Activated naive CD8-positive, alpha-beta T cell treated with anti-CD3 and anti-CD28 coated beads, Interleukin-2, amount 10 ng/mL, durations not matched to agents 7 days and 5 days (primary cell): ENCODE measurements at places on chromosomes 13 and 19. TPM values are rescaled to one million over a fixed set of nuclear protein-coding genes. Genes with fewer than 3 reads are reported as not detected.

Gene KLF5
- total RNA-seq, result 6.4 TPM

Gene STXBP2
- total RNA-seq, result 170 TPM

Gene ZNF415
- 0.72 TPM for total RNA-seq

Gene C13orf42
- total RNA-seq, result not detected

Gene C5AR2
- total RNA-seq, result 0.85 TPM

Gene FEM1A
- 12.5 TPM for total RNA-seq

GRCh38 chr19:5024282-5024681 is 55.4 kb downstream of the KDM4B start:
- H3K36me3 ChIP-seq, result peaks cover 4% of the 10 kb centered on the region
- H3K27ac ChIP-seq, result no peak overlapping the region
- peaks cover under 1% of the 10 kb centered on the region for H3K4me1 ChIP-seq
- no peaks in the 10 kb centered on the region for H3K27me3 ChIP-seq
- no peak for DNase-seq

DNA sequence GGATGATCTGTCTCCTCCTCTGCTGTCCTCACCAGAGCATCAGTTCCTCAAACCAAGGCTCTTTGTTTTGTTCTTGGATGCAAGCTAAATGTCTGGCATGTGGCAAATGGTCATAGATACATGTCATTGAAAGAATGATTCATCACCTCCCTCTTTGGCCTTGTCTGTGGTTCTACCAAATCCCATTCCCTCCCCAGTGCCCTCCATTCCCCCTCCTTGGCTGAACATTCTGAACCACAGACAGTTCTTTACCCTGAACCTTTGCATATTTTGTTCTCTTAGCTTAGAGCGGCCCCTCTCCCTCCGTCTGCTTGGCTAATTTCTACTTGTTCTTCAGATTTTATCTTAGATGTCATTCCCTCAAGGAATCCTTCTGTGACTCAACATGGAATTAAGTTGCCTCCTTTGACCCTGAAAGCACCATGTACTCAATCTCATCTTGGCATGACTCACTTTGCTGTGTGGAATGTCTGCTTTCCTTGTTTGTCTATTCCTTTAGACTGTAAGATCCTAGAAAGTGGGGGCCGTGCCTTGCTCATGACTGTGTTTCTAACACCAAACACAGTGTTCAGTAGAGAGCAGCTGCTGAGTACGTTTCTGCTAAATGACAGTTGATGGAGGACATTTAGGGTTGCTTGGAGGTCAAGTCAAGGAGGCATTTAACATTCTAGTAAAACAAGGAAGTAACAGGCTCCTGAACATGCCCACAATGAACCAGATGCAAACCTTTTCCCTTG is 8.1 kb downstream of the ALOX5AP start:
- H3K4me1 ChIP-seq, result peaks cover 57% of the 10 kb centered on the region
- DNase-seq, result no peak
- H3K36me3 ChIP-seq, result peaks cover 44% of the 10 kb centered on the region
- H3K27ac ChIP-seq, result peak overlapping the region; percentile 27
- no peaks in the 10 kb centered on the region for H3K27me3 ChIP-seq

GRCh38 chr19:29395734-29396414 is 129.9 kb upstream of the VSTM2B start:
- no peak for DNase-seq
- no peaks in the 10 kb centered on the region for H3K36me3 ChIP-seq
- H3K27me3 ChIP-seq, result peaks cover 3% of the 10 kb centered on the region

GRCh38 chr19:46515879-46516350 is 20.2 kb upstream of the PNMA8B start:
- DNase-seq, result peak; percentile 36
- H3K36me3 ChIP-seq, result no peaks in the 10 kb centered on the region
- peaks cover 22% of the 10 kb centered on the region for H3K4me1 ChIP-seq
- no peak overlapping the region for H3K4me3 ChIP-seq
- H3K27me3 ChIP-seq, result peaks cover 15% of the 10 kb centered on the region

GRCh38 chr13:35857769-35858168 is 273.4 kb downstream of the DCLK1 start:
- no peaks in the 10 kb centered on the region for H3K4me1 ChIP-seq
- H3K36me3 ChIP-seq, result no peaks in the 10 kb centered on the region
- peaks cover 12% of the 10 kb centered on the region for H3K27me3 ChIP-seq
- H3K4me3 ChIP-seq, result no peak overlapping the region

DNA sequence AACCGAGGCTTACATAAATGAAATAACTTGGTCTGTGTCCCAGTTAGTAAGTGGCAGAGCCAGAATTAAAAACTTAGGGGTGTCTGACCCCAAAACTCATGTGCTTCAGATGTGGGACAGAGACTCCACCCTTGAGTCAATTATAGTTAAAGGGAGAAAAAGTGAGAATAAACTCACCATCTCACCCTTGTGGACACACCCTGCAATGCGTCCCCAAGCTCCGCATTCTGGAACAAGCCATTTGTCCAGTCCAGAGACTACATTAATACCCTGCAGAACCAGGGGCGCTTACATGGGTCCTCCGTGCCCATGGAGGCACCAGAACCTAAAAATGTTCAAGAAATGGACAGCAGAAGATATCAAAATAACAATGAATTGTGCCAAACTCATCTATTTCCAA is 207.0 kb upstream of the ZNF507 start:
- no peaks in the 10 kb centered on the region for H3K27me3 ChIP-seq
- H3K27ac ChIP-seq, result no peak overlapping the region
- no peak for DNase-seq

DNA sequence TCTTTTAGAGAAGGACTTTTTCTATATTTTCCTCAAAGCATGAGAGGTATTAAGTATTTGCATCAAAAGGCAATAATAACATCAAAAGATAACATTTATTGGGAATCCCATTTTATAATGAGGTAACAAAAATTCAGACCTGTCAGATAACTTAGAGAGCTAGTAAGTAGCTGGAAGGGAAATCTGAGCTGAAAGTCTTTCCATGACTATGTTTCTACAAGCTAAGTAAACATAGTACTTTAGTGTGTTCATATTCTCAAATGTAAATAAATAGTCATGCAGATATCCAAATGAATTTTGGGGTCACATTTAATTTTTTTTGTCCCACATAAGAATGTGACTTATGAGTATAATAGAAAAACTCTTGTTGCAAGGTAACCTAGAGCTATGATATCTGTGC is 87.3 kb upstream of the FBXL3 start:
- H3K27me3 ChIP-seq, result no peaks in the 10 kb centered on the region
- no peaks in the 10 kb centered on the region for H3K4me1 ChIP-seq
- H3K36me3 ChIP-seq, result peaks cover 60% of the 10 kb centered on the region
- H3K4me3 ChIP-seq, result no peak overlapping the region
- no peak overlapping the region for H3K27ac ChIP-seq

GRCh38 chr13:72383646-72384045 is 343.8 kb downstream of the MZT1 start:
- no peaks in the 10 kb centered on the region for H3K27me3 ChIP-seq
- no peaks in the 10 kb centered on the region for H3K36me3 ChIP-seq
- no peak for DNase-seq

- peak overlapping the region; percentile 79 for H3K27ac ChIP-seq
- peaks cover 51% of the 10 kb centered on the region for H3K4me1 ChIP-seq
- no peak for DNase-seq
- no peak overlapping the region for H3K4me3 ChIP-seq
- H3K27me3 ChIP-seq, result no peaks in the 10 kb centered on the region
- H3K36me3 ChIP-seq, result peaks cover 32% of the 10 kb centered on the region
Observed at GRCh38 chr19:41325640-41325946, 15.6 kb downstream of the CCDC97 start.

- H3K27me3 ChIP-seq, result peaks cover 15% of the 10 kb centered on the region
- no peak overlapping the region for H3K27ac ChIP-seq
- DNase-seq, result peak; percentile 30
- no peak overlapping the region for H3K4me3 ChIP-seq
- peaks cover 2% of the 10 kb centered on the region for H3K4me1 ChIP-seq
Observed at GRCh38 chr13:38872693-38873092, 117.9 kb downstream of the STOML3 start.

DNA sequence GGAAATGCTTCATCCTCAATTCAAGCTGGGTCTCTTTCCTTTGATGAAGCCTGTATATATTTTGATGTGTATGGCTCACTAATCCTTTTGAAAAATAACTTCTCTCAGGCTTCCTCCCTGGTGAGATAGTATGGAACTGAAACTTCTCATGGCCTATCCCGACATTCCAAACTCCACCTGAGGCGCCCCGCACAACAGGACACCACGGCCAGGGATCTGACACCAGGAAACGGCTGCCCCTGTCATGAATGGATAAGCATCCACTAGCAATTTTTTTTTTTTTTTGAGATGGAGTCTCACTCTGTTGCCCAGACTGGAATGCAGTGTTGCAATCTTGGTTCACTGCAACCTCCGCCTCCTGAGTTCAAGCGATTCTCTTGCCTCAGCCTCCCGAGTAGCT is 16.4 kb downstream of the SLC7A1 start:
- no peak for DNase-seq
- H3K27ac ChIP-seq, result peak overlapping the region; percentile 16
- no peaks in the 10 kb centered on the region for H3K27me3 ChIP-seq
- H3K4me3 ChIP-seq, result no peak overlapping the region
- H3K4me1 ChIP-seq, result peaks cover 19% of the 10 kb centered on the region

GRCh38 chr13:28440774-28441504 is 54.0 kb downstream of the FLT1 start:
- peaks cover 6% of the 10 kb centered on the region for H3K27me3 ChIP-seq
- DNase-seq, result no peak
- no peak overlapping the region for H3K4me3 ChIP-seq
- no peaks in the 10 kb centered on the region for H3K4me1 ChIP-seq
- no peak overlapping the region for H3K27ac ChIP-seq

DNA sequence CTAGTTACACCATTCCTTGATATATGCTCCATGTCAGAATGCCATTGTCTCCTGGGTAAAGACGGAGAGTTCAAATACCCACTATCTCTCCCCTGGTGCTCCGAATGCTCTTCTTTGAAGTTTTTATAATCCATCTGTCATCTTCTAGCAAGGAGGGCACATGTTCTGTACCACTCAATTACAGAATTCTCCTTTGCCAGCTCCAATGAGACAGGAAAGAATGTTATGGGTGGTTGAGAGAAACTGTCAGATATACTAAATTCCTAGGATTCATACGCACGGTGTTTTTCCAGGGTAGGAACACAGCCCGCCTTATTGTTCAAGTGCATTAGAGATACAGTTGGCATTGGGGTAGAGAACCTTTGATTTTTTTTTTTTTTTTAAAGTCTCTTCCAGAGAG is 118.0 kb upstream of the ZNF536 start:
- H3K27ac ChIP-seq, result no peak overlapping the region
- H3K4me1 ChIP-seq, result no peaks in the 10 kb centered on the region
- H3K36me3 ChIP-seq, result no peaks in the 10 kb centered on the region
- H3K4me3 ChIP-seq, result no peak overlapping the region
- H3K27me3 ChIP-seq, result peaks cover 46% of the 10 kb centered on the region
- no peak for DNase-seq

- H3K36me3 ChIP-seq, result peaks cover 19% of the 10 kb centered on the region
- H3K4me3 ChIP-seq, result no peak overlapping the region
- DNase-seq, result no peak
- H3K27ac ChIP-seq, result no peak overlapping the region
- peaks cover 26% of the 10 kb centered on the region for H3K4me1 ChIP-seq
- no peaks in the 10 kb centered on the region for H3K27me3 ChIP-seq
Observed at GRCh38 chr19:10450191-10450852, 30.0 kb downstream of the PDE4A start.

- H3K27ac ChIP-seq, result no peak overlapping the region
- no peaks in the 10 kb centered on the region for H3K36me3 ChIP-seq
- H3K4me3 ChIP-seq, result no peak overlapping the region
- H3K4me1 ChIP-seq, result no peaks in the 10 kb centered on the region
Observed at GRCh38 chr19:27887946-27888345, 1325.0 kb downstream of the UQCRFS1 start.

DNA sequence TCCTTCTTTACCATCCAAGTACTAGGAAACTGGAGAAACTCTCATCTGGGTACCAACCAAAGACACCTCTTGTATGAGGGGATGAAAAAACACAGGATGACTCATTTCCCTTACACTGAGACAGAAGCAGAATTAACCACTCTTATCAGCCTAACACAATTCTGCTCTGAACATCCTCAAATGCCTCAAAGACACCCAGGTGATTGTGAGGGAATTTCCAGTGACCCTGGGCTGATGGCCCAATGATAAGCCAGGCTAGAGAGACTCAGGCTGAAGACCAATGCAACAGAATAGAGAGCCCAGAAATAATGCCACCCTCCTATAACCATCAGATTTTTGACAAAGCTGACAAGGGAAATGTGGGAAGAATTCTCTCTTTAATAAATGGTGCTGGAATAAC is 7.0 kb downstream of the ZNF737 start:
- peaks cover 3% of the 10 kb centered on the region for H3K4me1 ChIP-seq
- H3K27me3 ChIP-seq, result no peaks in the 10 kb centered on the region
- no peak overlapping the region for H3K4me3 ChIP-seq
- H3K36me3 ChIP-seq, result peaks cover 84% of the 10 kb centered on the region
- H3K27ac ChIP-seq, result no peak overlapping the region
- DNase-seq, result no peak

- H3K4me1 ChIP-seq, result peaks cover 16% of the 10 kb centered on the region
- no peak overlapping the region for H3K27ac ChIP-seq
- H3K36me3 ChIP-seq, result peaks cover 7% of the 10 kb centered on the region
- H3K4me3 ChIP-seq, result no peak overlapping the region
- no peaks in the 10 kb centered on the region for H3K27me3 ChIP-seq
Observed at GRCh38 chr13:113647351-113648215, 10.4 kb downstream of the ATP4B start.

GRCh38 chr13:85698256-85698655 is 101.0 kb downstream of the SLITRK6 start:
- no peak for DNase-seq
- no peak overlapping the region for H3K27ac ChIP-seq
- no peaks in the 10 kb centered on the region for H3K36me3 ChIP-seq
- no peaks in the 10 kb centered on the region for H3K27me3 ChIP-seq

- peak within 1 kb of the TSS; percentile 76 for H3K27ac ChIP-seq
- H3K36me3 ChIP-seq, result no peaks in the 10 kb centered on the region
- peak; percentile 60 for DNase-seq
Observed at GRCh38 chr19:16888629-16889365, at the start of gene F2RL3. Gene F2RL3 (plus strand): TSS chr19:16888999. CDS start chr19:16889190, 191 bp downstream.

GRCh38 chr13:75861786-75862185 is 225.7 kb downstream of the LMO7 start:
- H3K27ac ChIP-seq, result no peak overlapping the region
- peaks cover 6% of the 10 kb centered on the region for H3K27me3 ChIP-seq
- H3K36me3 ChIP-seq, result no peaks in the 10 kb centered on the region
- H3K4me3 ChIP-seq, result no peak overlapping the region
- no peak for DNase-seq

GRCh38 chr13:110423689-110424302 is 116.7 kb downstream of the COL4A2 start:
- peaks cover 82% of the 10 kb centered on the region for H3K27me3 ChIP-seq
- H3K36me3 ChIP-seq, result no peaks in the 10 kb centered on the region
- peaks cover 11% of the 10 kb centered on the region for H3K4me1 ChIP-seq
- no peak for DNase-seq
